Right lobe of liver (tissue), 6 donors: ENCODE measurements at places on chromosomes 2 and 18. TPM values are rescaled to one million over a fixed set of nuclear protein-coding genes. Genes with fewer than 3 reads are reported as not detected.

The HOXD13 gene
- not detected for total RNA-seq

DNA sequence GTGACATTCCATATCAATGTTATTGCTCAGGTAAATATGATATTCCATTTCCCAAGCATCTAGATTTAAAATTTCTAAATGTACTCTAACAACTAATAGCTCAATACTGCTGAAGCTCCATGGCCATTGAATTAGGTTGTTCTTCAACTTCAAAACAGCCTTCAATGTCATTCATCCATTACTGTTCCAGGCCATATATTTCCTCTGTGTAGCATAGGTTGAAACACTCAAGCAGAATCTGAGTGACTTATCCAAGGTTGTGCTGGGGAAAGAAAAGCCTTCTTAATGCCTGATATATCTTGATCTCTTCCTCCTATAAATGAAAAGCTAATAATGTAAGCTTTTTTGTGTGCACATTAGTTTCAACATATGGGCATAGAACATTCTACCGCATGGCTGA, 142.1 kb upstream of the ARL4C start:
- DNase-seq = no peak

- no peak for DNase-seq
These were observed 3.1 kb downstream of the FECH start for GRCh38 chr18:57583297-57583835.

The YPEL5 gene
- 49.2 TPM for total RNA-seq

DNA sequence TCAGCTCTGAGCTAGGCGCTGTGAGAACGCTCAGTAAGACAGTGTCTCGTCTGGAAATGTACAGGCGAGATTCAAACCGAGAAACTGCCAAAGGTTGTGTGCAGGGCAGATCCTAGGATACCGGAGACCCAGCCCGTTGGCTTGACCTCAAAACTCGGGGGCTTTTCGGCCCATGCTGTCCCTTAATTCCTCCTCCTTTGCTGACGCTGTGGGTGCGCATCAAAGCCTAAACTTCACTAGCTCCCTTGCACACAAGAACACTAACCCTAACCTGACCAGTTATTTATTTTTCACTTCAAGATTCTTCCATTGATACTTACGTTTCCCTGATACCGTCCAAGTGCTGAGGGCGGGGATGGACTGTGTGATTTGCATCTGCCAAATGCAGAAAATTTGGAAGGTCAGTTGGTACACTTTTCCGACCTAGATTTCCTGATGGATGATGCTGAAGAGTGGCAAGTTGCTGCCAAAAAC, 1.0 kb upstream of the AAK1 start:
- DNase-seq = no peak

DNA sequence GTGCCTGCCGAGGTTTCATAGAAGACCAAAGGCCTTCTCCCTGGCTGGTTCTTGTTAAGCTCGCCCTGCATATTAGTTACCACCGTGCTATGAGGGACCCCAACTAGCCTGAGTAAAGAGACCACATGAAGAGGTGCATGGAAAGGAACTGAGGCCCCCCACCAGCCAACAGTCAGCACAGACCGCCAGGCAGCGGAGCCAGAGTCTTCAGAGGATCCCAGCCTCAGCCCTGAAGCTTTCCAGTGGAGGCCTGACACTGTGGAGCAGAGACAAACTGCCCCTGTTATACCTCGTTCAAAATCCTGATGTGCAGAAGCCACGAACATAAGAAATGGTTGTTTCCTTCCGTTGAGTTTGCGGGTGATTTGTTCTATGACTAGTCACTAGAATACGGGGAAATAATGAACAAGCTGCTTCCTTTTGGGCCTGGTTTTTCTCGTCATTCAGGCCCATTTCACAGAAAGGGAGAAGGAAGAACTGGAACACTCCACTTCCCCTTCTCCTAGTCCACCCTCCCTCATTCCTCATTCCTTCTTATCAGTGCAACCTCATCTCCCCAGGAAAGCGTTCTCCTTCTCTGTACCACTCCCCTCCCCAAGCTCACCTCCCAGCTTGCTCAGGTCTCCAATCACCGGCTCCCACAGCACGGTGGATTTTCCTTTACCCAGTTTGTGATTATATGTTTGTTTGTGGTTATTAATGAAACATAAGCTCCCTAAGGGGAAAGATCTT, 3.0 kb upstream of the GLI2 start:
- no peak for DNase-seq

DNA sequence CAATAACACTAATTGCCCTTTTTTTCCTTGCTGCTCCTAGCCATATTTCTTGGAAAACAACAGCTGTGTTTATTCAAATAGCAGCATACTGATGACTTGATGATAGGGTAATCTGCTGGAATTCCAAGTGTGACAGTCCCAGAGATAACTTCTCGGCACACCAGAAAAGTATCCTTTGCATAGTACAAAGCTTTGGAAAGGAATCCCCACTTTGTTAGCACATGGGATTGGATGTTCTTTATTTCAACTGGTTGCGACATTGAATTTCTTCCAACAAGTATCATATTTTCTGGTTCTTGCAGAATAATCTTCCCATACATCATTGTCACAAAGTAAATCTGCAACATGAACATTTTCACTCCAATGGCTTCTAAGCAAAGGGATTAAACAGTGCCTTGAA, 445.8 kb upstream of the ACVR2A start:
- no peak for DNase-seq

DNA sequence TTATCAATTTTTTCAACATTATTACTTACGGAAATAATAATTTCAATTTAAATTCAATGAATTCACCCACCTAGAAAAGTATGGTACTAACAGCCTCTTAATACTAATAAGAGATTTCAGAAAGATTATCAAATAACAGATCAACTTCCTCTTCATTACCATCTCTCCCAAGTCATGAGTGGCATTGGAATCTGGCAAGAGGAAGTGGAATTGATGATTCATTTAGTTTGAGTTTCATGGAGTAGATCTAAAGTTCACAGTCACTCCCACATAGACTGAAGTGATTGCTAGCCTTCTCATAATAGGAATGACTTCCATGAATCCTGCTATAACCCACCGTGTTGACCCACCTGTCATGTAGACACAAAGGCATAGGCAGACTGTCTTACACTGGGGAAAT, 77.7 kb upstream of the WDR75 start:
- DNase-seq = no peak

The TPO gene
- total RNA-seq = not detected

The MZT2B gene
- total RNA-seq = 69.5 TPM

DNA sequence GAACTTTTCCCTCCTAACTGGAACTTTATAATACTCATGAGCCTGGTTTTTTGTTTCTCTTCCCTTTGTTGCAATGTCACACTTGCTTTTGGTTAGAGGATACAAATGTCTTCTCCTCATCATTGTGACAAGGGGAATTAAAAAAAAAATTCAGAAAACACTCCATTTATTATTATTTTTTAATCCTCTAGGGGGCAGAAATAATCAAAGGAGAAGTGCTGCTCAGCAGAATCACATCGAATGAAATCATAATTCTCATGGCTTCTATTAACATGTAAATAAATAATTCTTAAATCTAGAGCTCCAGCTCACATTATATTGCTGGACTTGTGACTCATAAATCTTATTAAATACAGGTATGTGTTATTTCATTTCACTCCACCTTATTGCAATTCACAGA, 273.8 kb downstream of the TRIB2 start:
- DNase-seq = no peak

GRCh38 chr18:7658701-7659100, 91.6 kb downstream of the PTPRM start:
- no peak for DNase-seq

DNA sequence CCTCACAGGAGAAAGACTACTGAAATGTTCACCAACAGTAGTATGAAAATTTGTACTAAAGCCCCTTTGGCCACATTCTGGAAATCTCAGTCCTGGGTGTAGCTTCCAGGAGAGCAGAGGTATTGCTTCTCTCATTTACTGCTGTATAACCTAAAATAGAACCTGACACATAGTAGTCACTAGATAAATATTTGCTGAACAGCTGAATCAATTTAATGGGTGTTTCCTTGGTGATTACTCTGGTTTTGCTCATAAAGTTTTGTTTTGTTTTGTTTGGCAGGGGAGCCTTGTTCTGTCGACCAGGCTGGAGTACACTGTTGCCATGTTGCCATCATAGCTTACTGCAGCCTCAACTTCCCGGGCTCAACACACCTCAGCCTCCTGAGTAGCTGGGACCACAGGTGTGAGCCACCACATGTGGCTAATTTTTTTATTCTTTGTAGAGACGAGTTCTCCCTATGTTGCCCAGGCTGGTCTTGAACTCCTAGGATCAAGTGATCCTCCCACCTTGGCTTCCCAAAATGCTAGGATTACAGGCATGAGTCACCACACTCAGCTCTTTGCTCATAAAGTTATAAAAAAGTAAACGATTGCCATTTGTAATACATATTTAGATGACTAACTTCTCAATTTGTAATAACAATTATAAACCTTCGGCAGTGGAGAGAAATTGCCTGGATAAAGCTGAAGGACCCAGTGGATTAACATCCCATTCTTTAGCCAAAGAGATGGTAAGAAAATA, 11.5 kb upstream of the PARD3B start:
- no peak for DNase-seq

The ANKRD29 gene
- total RNA-seq = 1.1 TPM
